ENCODE measurements at places on chromosomes 13 and 19. TPM values are rescaled to one million over a fixed set of nuclear protein-coding genes. Genes with fewer than 3 reads are reported as not detected.

The CLEC4G gene
- total RNA-seq = not detected

GRCh38 chr19:48489608-48490216, 20.5 kb downstream of the CYTH2 start:
- peaks cover 21% of the 10 kb centered on the region for H3K4me1 ChIP-seq
- no peaks in the 10 kb centered on the region for H3K27me3 ChIP-seq
- H3K4me3 ChIP-seq = no peak overlapping the region
- DNase-seq = peak; percentile 71
- H3K36me3 ChIP-seq = no peaks in the 10 kb centered on the region
- H3K27ac ChIP-seq = no peak overlapping the region

- H3K4me3 ChIP-seq = no peak overlapping the region
- H3K36me3 ChIP-seq = peaks cover 11% of the 10 kb centered on the region
- no peak for DNase-seq
- H3K4me1 ChIP-seq = no peaks in the 10 kb centered on the region
- no peak overlapping the region for H3K27ac ChIP-seq
These were observed 18.6 kb downstream of the DEDD2 start for GRCh38 chr19:42198676-42199439.

- H3K27me3 ChIP-seq = no peaks in the 10 kb centered on the region
- no peak for DNase-seq
- H3K4me1 ChIP-seq = no peaks in the 10 kb centered on the region
- no peak overlapping the region for H3K27ac ChIP-seq
- H3K36me3 ChIP-seq = no peaks in the 10 kb centered on the region
- H3K4me3 ChIP-seq = no peak overlapping the region
These were observed 15.1 kb upstream of the PLPP2 start for GRCh38 chr19:306151-306900.

The PROSER1 gene
- 19.3 TPM for total RNA-seq

- no peaks in the 10 kb centered on the region for H3K36me3 ChIP-seq
- no peaks in the 10 kb centered on the region for H3K4me1 ChIP-seq
- H3K4me3 ChIP-seq = peak overlapping the region; percentile 89
- DNase-seq = peak; percentile 32
- H3K27me3 ChIP-seq = no peaks in the 10 kb centered on the region
These were observed 5.1 kb upstream of the ZNF77 start for GRCh38 chr19:2949939-2950285.

- H3K4me3 ChIP-seq = no peak overlapping the region
- H3K4me1 ChIP-seq = peaks cover 57% of the 10 kb centered on the region
- DNase-seq = no peak
- peak overlapping the region; percentile 87 for H3K27ac ChIP-seq
- H3K27me3 ChIP-seq = no peaks in the 10 kb centered on the region
- no peaks in the 10 kb centered on the region for H3K36me3 ChIP-seq
These were observed 34.5 kb upstream of the GAS6 start for GRCh38 chr13:113898391-113898790.

The CLIP3 gene
- 10.9 TPM for total RNA-seq

DNA sequence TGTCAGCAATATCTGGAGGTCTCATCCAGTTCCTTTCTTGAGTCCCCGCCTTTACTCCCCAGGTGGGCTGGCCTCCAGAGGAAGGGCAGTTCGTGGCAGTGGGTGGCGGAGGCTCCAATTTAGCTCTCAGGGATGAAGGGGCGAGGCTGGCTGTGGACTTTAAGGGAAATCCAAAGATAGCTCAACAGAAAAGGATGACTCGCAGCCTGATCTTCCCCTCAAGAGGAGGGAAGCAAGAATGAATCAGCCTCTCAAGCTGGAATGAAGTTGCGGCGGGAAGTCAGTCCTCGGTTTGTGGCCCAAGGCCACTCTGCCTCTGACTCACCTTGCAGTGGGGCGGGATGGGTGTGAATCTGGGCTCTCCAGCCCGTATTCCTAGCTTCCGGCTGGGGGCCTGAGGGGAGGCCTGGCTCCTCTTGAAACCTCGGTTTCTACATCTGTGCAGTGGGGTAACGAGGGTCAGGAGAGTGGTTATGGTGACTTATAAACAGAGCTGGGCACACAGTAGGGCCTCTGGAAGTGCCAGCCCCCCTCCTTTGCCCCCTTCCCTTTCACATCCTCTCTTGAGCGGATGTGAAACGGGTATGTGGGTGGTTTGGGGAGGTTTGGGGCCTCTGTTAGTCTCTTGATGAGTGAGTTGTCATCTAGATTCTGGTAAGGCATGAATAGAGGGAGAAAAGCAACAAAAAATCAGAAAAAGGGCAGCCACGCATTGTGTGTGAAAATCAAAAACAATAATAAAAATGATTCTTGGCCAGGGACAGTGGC, 10.5 kb upstream of the SMG9 start:
- H3K36me3 ChIP-seq = no peaks in the 10 kb centered on the region
- H3K4me1 ChIP-seq = peaks cover 49% of the 10 kb centered on the region
- no peaks in the 10 kb centered on the region for H3K27me3 ChIP-seq
- peak; percentile 99 for DNase-seq
- peak overlapping the region; percentile 77 for H3K27ac ChIP-seq

GRCh38 chr13:85993567-85993966, 194.3 kb upstream of the SLITRK6 start:
- no peaks in the 10 kb centered on the region for H3K36me3 ChIP-seq
- no peak for DNase-seq
- no peak overlapping the region for H3K27ac ChIP-seq

The KCNJ14 gene
- 0.97 TPM for total RNA-seq

The SMIM24 gene
- not detected for total RNA-seq

GRCh38 chr13:27306364-27306763, 35.7 kb downstream of the RASL11A start:
- H3K4me1 ChIP-seq = no peaks in the 10 kb centered on the region
- H3K36me3 ChIP-seq = no peaks in the 10 kb centered on the region
- DNase-seq = no peak
- H3K27me3 ChIP-seq = peaks cover 11% of the 10 kb centered on the region
- no peak overlapping the region for H3K27ac ChIP-seq

DNA sequence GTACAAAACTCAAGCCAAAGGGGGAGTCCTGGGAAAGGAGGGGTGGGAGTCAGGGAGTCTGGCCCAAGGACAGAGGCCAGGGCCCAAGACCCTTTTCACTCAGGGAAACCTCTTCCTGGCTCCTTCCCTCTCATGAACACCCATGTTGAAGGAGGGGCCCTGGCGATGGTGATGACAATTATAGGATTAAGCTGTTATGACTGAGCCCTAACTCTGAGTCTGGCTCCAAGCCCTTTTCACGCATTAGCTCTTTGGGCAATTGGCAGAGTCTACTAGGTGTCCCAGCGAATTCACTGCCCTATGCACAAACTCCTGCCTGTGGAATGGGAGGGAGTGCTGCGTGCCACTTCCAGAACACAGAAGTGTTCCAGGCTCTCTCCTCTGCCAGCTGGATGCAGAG, 20.7 kb downstream of the ZNF575 start:
- H3K36me3 ChIP-seq = peaks cover 5% of the 10 kb centered on the region
- H3K27ac ChIP-seq = no peak overlapping the region
- no peaks in the 10 kb centered on the region for H3K27me3 ChIP-seq
- H3K4me1 ChIP-seq = no peaks in the 10 kb centered on the region
- no peak for DNase-seq

- H3K4me1 ChIP-seq = peaks cover 41% of the 10 kb centered on the region
- H3K27ac ChIP-seq = peak within 1 kb of the TSS; percentile 24
- H3K36me3 ChIP-seq = no peaks in the 10 kb centered on the region
These were observed at the start of gene KCNN4 for GRCh38 chr19:43780706-43781525. Gene KCNN4, minus strand, starts transcription at chr19:43780973. Its CDS starts 112 bp downstream, at chr19:43780861.

- DNase-seq = no peak
- no peak overlapping the region for H3K4me3 ChIP-seq
- H3K4me1 ChIP-seq = peaks cover 9% of the 10 kb centered on the region
- H3K36me3 ChIP-seq = no peaks in the 10 kb centered on the region
- H3K27ac ChIP-seq = no peak overlapping the region
- peaks cover 25% of the 10 kb centered on the region for H3K27me3 ChIP-seq
These were observed 13.3 kb downstream of the CD70 start for GRCh38 chr19:6577476-6578125.

The ING1 gene
- total RNA-seq = 8.2 TPM

DNA sequence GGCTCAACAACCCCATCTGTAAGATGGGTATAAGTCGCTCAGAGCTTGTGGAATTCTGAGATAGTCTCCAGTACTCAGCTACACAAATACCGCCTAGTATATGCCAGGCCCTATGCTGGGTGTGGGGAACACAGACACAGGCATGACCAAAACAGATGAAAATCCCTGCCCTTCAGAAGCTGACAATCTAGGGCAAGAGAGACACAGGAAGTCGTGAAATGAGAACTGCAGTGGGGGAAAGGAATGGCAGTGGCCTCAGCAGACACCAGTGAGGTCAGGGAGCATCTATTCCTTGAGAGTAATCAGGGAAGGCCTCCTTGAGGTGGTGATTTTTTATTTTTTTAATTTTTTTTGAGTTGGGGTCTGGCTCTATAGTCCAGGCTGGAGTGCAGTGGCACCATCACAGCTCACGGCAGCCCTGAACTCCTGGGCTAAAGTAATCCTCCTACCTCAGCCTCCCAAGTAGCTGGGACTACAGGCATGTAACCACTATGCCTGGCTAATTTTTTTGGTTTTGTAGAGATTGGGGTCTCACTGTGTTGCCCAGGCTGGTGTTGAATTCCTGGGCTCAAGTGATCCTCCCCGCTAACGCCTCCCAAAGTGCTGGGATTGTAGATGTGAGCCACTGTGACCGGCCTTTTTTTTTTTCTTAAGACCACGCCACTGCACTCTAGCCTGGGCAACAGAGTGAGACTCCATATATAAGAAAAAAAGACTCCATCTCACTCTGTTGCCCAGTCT, 3.2 kb downstream of the TMIGD2 start:
- H3K4me3 ChIP-seq = no peak overlapping the region
- no peak overlapping the region for H3K27ac ChIP-seq
- H3K36me3 ChIP-seq = no peaks in the 10 kb centered on the region

DNA sequence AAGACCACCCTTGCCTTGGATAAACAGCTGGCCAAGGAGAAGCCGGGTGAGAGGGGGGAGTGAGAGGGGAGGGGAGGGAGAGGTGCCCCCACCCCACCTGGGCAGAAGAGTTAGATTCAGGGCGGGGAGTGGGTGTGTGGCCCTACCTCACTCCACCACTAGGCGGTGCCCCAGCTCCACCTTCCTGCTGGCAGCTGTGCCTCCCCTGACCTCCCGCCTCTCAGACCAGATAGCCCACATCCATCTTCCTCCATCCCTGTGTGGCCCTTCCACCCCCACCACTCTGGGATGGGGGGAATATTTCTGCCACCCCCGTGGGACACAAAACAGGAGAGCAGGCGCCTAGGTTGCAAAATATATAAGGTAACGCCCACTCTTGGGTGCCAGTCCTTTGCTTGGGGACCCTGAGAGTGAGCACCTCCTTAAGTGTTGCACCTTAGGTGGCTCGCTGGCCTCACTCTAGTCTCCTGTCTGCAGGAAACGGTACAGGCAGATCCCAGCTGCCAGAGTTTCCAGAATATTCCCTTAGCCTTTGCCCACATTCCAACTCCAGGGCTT, 13.8 kb upstream of the EHD2 start:
- peak; percentile 61 for DNase-seq
- no peaks in the 10 kb centered on the region for H3K4me1 ChIP-seq
- H3K27me3 ChIP-seq = no peaks in the 10 kb centered on the region
- H3K4me3 ChIP-seq = no peak overlapping the region
- H3K27ac ChIP-seq = no peak overlapping the region

DNA sequence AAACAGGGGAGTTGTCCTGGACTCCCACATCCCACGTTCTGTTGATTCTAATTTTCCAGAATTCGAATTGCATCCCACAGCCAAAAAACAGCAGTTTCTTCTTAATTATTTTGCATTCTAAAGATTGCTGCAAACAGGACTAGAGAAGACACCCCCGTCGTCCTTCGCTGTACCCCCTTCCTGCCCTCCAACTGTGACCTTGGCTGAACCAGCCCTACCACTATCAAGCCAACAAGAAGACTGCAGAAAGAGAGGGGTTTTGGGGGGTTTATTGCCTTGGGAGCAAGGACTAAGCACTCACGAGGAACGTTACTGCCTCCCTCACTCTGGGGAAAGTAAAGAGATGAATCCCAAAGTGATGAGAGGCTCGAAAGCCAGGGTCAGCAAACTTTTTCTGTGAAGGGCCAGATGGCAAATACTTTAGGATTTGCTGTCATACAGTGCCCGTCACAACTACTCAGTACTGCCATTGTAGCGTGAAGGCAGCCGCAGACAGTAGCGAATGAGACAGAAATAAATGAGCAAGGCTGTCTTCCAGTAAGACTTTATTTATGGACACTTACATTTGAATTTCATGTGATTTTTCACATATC, 32.5 kb upstream of the KATNAL1 start:
- no peaks in the 10 kb centered on the region for H3K27me3 ChIP-seq
- peak overlapping the region; percentile 91 for H3K27ac ChIP-seq
- peak overlapping the region; percentile 67 for H3K4me3 ChIP-seq
- DNase-seq = peak; percentile 41
- no peaks in the 10 kb centered on the region for H3K36me3 ChIP-seq
- peaks cover 50% of the 10 kb centered on the region for H3K4me1 ChIP-seq

GRCh38 chr13:99075268-99076191, 97.7 kb upstream of the DOCK9 start:
- no peak overlapping the region for H3K27ac ChIP-seq
- 0 out of 2 replicates have a peak, but pooled peaks cover 7% of the 10 kb centered on the region for H3K36me3 ChIP-seq
- H3K27me3 ChIP-seq = no peaks in the 10 kb centered on the region
- H3K4me1 ChIP-seq = no peaks in the 10 kb centered on the region
- DNase-seq = no peak

The TMEM272 gene
- total RNA-seq = not detected

DNA sequence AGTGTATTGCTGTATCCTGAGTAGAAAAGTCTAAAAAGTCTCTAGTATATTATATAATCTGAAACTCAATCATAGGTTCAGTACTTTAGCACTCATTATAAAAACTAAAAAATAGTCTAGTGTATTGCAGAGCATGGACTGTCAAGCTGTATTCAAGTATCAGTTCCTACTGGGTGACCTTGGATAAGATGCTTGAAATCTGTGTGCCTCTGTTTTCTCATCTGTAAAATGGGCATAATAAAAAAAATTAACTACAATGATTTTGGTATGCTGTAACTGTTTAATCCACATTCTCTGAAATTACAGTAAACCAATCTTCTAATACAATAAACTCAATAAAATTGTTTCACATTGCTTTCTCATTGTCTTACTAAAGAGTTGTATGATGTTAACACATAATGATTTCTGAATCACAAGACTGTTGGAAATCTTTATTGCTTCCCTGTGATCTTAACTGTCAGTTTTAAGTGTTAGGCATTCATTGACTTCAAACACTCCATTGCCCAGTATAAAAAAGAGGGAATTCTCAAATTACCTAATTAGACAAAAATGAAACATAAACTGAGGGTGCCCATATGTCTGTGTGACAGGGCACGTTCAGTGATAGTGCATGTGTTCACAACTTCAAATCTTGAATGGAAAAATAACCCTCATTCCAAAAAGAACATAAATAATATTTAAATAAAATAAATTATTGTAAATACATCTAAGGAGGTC, 2.2 kb downstream of the STARD13 start:
- peaks cover 57% of the 10 kb centered on the region for H3K4me1 ChIP-seq
- no peaks in the 10 kb centered on the region for H3K27me3 ChIP-seq
- H3K27ac ChIP-seq = peak overlapping the region; percentile 95
- peak; percentile 34 for DNase-seq
- H3K4me3 ChIP-seq = peak overlapping the region; percentile 98
- no peaks in the 10 kb centered on the region for H3K36me3 ChIP-seq

- no peaks in the 10 kb centered on the region for H3K36me3 ChIP-seq
- no peaks in the 10 kb centered on the region for H3K27me3 ChIP-seq
- H3K27ac ChIP-seq = no peak overlapping the region
- no peaks in the 10 kb centered on the region for H3K4me1 ChIP-seq
- no peak overlapping the region for H3K4me3 ChIP-seq
- DNase-seq = no peak
These were observed 40.2 kb downstream of the SLAIN1 start for GRCh38 chr13:77737583-77738200.

The DCT gene
- not detected for total RNA-seq

All from GM23248 (cell line).